ENCODE measurements at places on chromosomes 3 and 15. TPM values are rescaled to one million over a fixed set of nuclear protein-coding genes. Genes with fewer than 3 reads are reported as not detected.

The TMEM44 gene
- total RNA-seq, result 3.7 TPM

The ST3GAL6 gene
- total RNA-seq, result not detected

The FURIN gene
- total RNA-seq, result 422 TPM

The FBXL2 gene
- not detected for total RNA-seq

The KLHL40 gene
- not detected for total RNA-seq

The LIPH gene
- not detected for total RNA-seq

The MYRIP gene
- total RNA-seq, result not detected

The ABCC5 gene
- total RNA-seq, result 15.8 TPM

The SPINT1 gene
- 8.5 TPM for total RNA-seq

The CDCP1 gene
- total RNA-seq, result 5.8 TPM

The POLQ gene
- 23.4 TPM for total RNA-seq

The PP2D1 gene
- not detected for total RNA-seq

The AADACL2 gene
- not detected for total RNA-seq

The NPAP1 gene
- total RNA-seq, result not detected

The ZNF35 gene
- 2.0 TPM for total RNA-seq

The CTDSPL gene
- total RNA-seq, result 5.3 TPM

The PDZRN3 gene
- total RNA-seq, result not detected

The RASGRP1 gene
- 102 TPM for total RNA-seq

The PTX3 gene
- 0.18 TPM for total RNA-seq

The SNURF gene
- total RNA-seq, result 2.5 TPM

The PLA2G4F gene
- not detected for total RNA-seq

The RPL35A gene
- 1,121 TPM for total RNA-seq

The SV2B gene
- 0.05 TPM for total RNA-seq

The MRPL3 gene
- 278 TPM for total RNA-seq

The SCN5A gene
- total RNA-seq, result 0.14 TPM

The TXNRD3 gene
- total RNA-seq, result 3.5 TPM

The PPM1M gene
- total RNA-seq, result 52.9 TPM

The AEN gene
- total RNA-seq, result 52.9 TPM

The IL16 gene
- total RNA-seq, result 117 TPM

The NMB gene
- 2.7 TPM for total RNA-seq

The RTP3 gene
- total RNA-seq, result not detected

The GPD1L gene
- 10.1 TPM for total RNA-seq

The RBMS3 gene
- total RNA-seq, result 2.0 TPM

The PLSCR2 gene
- 0.25 TPM for total RNA-seq

The RLBP1 gene
- not detected for total RNA-seq

The TEX55 gene
- not detected for total RNA-seq

The OCA2 gene
- total RNA-seq, result not detected

The LOXL1 gene
- 2.5 TPM for total RNA-seq

The FRMD4B gene
- total RNA-seq, result 8.3 TPM
